Stomach (tissue), 19 donors: ENCODE measurements at places on chromosomes 2 and 18. TPM values are rescaled to one million over a fixed set of nuclear protein-coding genes. Genes with fewer than 3 reads are reported as not detected.

SMYD5 gene
- 13.1 TPM for polyA plus RNA-seq

ALPP gene
- polyA plus RNA-seq, result not detected

MYOM1 gene
- polyA plus RNA-seq, result 1.2 TPM

LRATD1 gene
- polyA plus RNA-seq, result 3.2 TPM

CHRND gene
- not detected for polyA plus RNA-seq

DCDC2C gene
- polyA plus RNA-seq, result not detected

UPP2 gene
- not detected for polyA plus RNA-seq

EML6 gene
- 1.6 TPM for polyA plus RNA-seq

RFTN2 gene
- polyA plus RNA-seq, result 2.7 TPM
